ENCODE measurements at places on chromosomes 5 and 9. TPM values are rescaled to one million over a fixed set of nuclear protein-coding genes. Genes with fewer than 3 reads are reported as not detected.

Gene CCDC152
- 1.1 TPM for total RNA-seq

Gene SPATA31A3
- total RNA-seq = not detected

Gene ANKRD55
- total RNA-seq = not detected

Gene RLN2
- total RNA-seq = 1.1 TPM

Gene C5orf46
- not detected for total RNA-seq

Gene ROR2
- 4.4 TPM for total RNA-seq

Gene SLC9A3
- total RNA-seq = 0.35 TPM

Gene ROPN1L
- 3.1 TPM for total RNA-seq

Gene HACD4
- 3.0 TPM for total RNA-seq

- no peak for DNase-seq
Measured at GRCh38 chr5:175652741-175653663, 4.9 kb upstream of the HRH2 start.

- DNase-seq = no peak
Measured at GRCh38 chr9:137130176-137130755, 8.7 kb upstream of the GRIN1 start.

- peak; percentile 25 for DNase-seq
Measured at GRCh38 chr9:69121155-69122081, 52.7 kb upstream of the TJP2 start.

DNA sequence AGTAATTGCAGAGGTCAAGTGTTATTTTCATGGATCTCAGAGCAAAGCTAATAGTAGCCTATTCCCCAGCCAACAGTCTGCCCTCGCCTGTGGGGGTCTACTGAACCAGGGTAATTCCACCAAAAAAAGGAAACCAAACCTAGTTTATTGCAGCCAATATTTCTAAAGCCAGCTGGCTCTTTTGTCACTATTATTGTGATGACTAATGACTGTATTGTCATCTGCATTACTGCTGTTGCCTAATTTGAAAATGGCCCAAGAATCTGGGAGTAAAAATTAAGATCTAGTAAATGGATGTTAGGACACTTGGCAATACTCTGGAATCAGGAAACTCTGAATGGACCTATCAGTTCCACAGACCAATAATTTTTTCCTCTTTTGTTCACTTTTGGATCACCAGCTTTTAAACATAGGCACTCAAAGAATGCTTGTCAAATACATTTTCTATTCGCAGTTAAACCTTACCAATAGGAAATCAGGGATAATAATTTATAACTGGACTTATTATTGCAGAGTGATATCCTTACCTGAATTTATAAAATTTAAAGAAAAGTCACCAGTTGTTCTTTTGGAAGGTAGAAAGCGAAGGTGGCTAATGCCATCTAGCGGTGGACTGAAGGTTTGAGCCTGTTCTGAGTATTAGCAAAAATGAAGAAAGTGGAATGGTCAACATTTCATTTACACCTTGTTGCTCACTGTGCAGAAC, 69.2 kb downstream of the SYK start:
- DNase-seq = peak; percentile 43

- DNase-seq = no peak
Measured at GRCh38 chr9:124239249-124240073, 18.3 kb upstream of the NEK6 start.

DNA sequence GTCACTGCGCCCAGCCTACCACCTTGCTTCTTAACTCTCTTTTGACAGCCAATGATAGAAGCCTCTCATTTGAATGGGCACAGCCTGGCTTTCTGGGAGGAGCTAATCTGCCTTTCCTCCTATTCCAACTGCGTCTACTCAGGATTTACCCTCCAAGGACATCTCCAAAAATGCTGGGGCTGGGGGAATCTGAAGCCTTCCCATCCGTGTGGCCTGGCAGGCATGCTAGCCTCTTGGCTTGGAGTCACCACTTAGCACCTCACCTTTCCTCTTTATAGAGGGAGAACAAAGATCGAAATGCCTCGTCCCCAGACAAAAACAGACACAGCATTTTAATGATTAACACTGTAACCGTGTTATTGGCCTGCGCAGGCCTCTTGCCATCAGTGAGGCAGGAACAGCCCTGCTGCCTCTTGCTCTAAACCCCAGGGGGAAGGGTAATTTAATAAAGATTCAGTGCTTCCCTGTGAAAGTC, 108.2 kb upstream of the KLF4 start:
- DNase-seq = peak; percentile 63

DNA sequence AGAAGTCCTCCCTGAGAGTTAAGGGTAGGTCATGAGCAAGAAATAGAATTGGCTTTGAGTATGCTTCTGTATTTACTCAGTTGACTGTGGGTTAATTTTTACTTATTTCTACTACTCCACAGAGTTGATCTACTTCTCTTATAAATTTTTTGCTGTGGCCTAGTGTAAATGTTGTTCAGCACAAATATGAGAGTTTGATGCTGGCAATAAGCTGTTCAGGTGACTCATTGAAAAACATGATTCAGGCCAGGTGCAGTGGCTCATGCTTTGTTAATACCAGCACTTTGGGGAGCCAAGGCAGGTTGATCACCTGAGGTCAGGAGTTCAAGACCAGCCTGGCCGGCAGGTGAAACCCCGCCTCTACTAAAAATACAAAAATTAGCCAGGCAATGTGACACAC, 4.5 kb upstream of the CDK7 start:
- DNase-seq = peak; percentile 57

Measured in renal cortical epithelial cell (primary cell).